ENCODE measurements at places on chromosomes 4 and X. TPM values are rescaled to one million over a fixed set of nuclear protein-coding genes. Genes with fewer than 3 reads are reported as not detected.
A peak's percentile ranks its signal among the peaks of the same experiment; 100 is the strongest.

- DNase-seq, result no peak
Observed at GRCh38 chr4:158042591-158043030, 130.2 kb downstream of the GASK1B start.

RNF175 gene
- total RNA-seq, result 0.38 TPM

DNA sequence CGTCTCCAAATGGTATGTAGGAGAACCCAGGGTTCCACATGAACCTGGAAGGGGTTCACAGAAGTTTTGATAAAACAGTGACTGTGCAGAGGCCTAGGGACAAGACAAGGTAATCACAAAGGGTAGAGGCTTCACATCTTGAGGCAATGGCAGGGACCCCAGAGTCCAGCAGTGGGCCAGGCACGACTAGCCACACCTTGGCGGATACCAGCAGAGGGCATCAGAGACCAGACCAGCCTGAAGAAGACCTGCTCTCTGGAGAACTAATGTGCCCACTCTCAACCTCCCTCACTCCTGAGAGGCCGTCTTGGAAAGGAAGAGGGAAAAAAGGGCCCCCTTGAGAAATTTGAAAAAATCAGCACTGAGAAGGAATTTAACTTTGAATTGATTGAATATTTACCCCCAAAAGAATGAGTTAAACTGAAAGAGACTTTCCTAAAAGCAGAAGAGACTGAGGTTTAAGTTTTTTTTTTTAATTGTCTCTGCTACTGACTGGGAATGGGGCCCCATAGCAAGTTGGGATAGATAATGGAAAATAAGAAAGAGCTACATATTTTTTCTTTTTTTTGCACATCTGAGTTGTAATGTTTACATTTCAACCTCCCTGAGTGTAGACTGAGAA, 243.8 kb upstream of the JADE1 start:
- DNase-seq, result peak; percentile 64

- DNase-seq, result peak; percentile 43
Observed at GRCh38 chrX:21757960-21758359, at the start of gene SMPX. SMPX (minus strand) TSS chrX:21758116; CDS start chrX:21754290, 3,826 bp downstream.

- peak; percentile 37 for DNase-seq
Observed at GRCh38 chr4:646460-646859, 21.1 kb downstream of the PDE6B start.

SLC34A2 gene
- 0.11 TPM for total RNA-seq
